ENCODE measurements at places on chromosomes 16 and 17.

DNA sequence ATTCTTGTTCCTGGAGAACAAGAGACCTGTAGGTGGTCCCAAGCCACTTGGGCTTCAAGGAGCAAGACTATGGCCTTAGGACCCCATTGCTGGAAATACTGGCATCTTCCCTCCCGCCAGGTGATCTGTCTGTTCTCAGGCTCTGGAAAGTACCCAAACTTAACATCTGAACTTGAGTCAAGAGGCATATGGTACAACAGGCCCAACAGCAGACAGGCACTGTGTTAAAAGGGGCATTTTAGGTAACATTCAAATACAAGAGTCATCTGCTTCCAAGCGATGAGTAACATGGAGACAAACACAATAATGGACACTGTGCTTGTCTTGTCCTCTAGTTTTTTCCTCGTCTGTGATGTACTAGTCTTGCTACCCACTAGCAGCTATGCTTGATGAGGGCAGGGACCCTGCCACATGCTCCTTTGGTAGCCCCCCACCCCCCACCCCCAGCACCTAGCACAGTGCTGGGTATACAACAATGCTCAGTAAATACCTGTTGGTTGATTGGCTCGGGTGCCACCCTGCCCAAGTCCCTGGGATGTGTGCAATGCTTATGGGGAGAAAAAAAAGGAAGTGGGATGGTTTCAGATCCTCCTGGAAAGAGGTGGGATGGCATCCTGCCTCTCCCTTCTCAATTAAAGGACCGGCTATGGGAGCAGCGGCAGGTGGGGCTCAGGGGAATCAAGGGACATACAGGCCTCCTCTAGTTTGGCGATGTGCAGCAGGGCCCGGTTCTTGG, 19.4 kb downstream of the CSF3 start:
- DNase-seq: no peak

DNA sequence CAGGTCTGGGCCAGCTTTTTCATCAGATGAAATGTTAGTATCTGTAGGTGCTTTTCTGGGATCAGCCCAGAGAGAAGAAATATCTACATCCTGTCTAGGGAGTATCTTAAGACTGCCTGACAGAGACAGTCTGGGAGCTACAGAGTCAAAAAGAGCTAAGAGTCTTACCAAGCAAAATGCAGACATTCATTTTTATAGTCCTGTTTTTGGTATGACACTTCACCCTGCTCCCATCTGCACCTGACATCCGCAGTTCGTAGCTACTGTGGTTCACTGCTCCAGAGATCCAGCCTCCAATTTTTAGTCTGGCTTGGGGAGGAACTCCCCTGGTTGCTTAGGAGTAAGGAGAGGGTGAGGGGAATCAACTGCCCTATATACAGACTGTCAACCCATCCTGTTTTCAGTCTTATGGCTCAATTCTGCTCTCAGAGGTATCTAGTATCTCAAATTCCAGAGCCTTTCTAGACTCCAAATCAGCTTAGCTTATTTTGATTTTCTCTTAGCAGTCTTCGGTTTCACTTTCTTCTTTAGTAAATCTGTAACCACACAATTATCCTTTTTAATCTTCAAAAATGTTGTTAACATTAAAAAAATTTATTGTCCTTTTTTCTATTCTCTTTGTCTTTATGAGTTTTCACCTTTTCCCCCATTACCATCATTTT, 97.8 kb downstream of the TMEM100 start:
- no peak for DNase-seq

- no peak for DNase-seq
Measured at GRCh38 chr16:48609652-48610029, 339 bp downstream of the N4BP1 start.

DNA sequence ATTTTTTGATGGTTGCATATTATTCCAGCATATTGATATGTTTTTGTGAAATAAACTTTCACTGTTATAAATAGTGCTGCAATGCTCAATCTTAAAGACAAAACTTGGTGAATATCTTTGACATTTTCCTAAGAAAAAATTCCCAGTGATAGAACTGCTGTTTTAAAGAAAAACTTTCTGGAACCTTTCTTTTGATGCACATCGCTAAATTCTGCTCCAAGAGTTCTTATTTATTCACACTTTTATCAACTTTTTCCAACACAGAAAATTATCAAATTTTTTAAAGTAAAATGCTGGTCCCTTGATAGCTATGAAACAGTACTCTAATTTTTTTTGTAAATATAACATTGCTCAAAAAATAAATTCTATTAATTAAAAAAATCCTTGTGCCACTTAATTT, 196.6 kb downstream of the HS3ST3A1 start:
- DNase-seq: no peak

- DNase-seq: no peak
Measured at GRCh38 chr17:78278139-78278741, 46.8 kb downstream of the TMEM235 start.

- no peak for DNase-seq
Measured at GRCh38 chr16:4683255-4684057, 9.9 kb upstream of the NUDT16L1 start.

DNA sequence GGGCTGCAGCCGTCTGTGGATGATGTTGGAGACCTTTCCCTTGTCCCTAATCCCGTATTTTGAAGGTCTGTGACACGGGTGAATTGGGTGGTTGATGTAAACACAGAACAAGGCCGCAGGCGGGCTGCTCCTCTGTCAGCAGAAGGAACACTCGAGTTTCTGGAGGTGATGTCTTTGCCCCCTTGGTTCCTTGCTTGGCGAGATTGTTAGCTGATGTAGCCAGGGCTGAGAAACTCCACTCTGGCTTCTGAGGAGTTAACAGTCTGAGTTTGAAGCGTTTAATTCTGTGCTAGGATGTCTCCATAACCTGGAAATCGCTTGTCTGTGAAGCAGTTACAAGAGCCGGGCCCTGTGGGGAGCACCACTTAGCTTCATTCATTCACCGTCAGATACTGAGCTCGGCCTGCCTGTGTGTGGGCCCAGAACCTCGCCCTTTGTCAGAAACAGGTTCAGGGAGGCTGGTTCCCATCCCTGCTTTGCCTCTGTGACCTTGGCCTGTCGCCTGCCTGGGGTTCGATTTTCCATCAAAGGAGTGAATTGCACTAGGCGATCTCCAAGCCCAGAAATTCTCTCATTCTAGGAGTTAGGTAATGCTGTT, 1.3 kb downstream of the MAPK8IP3 start:
- no peak for DNase-seq

GRCh38 chr17:19392303-19392702, 5.3 kb upstream of the MFAP4 start:
- no peak for DNase-seq

DNA sequence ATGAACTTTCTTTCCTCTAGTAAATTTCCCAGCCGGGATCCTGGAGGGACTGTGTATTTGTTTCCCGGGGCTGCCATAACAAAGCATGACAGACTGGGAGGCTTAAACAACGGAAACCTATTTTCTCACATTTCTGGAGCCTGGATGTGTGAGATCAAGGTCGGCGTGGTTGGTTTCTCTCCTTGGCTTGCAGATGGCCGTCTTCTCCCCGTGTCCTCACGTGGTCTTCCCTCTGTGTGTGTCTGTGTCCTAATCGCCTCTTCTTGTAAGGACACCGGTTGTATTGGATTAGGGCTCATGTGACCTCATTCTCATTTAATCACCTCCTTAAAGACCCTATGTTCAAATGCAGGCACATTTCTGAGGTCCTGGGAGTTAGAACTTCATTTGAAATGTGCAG, 22.0 kb upstream of the USP10 start:
- DNase-seq: no peak

GRCh38 chr16:58205276-58206036, 7.5 kb upstream of the CSNK2A2 start:
- DNase-seq: no peak

GRCh38 chr17:78368854-78369495, 9.1 kb upstream of the SOCS3 start:
- DNase-seq: no peak

- DNase-seq: no peak
Measured at GRCh38 chr16:46688101-46688653, 801 bp downstream of the VPS35 start.

GRCh38 chr17:39200070-39200879, at the start of gene RPL19:
Gene RPL19, plus strand, starts transcription at chr17:39200283. Its CDS starts 62 bp downstream, at chr17:39200345.
- DNase-seq: peak; percentile 66

GRCh38 chr16:26993511-26993910, 73.2 kb upstream of the C16orf82 start:
- DNase-seq: no peak

- no peak for DNase-seq
Measured at GRCh38 chr17:12974005-12974531, 43.8 kb downstream of the ELAC2 start.

DNA sequence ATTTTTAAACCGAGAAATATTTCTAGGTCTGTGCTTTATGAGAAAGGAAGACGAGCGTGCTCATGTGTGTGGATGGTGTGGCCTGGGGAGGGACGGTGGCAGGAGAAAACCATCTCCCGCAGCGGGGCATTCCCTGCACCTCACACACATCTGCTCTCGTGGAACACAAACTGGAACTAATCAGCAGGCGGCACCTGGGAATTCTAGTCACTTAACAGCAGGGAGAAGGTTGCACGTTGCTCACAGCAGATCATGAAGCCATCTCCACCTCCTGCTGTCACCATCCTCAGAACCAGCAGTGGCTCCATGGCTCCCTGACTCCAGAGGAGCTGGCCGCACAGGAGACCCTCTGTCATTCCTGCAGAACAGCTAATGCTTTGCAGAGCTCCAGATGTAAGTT, 35.2 kb downstream of the ADCY9 start:
- DNase-seq: no peak

DNA sequence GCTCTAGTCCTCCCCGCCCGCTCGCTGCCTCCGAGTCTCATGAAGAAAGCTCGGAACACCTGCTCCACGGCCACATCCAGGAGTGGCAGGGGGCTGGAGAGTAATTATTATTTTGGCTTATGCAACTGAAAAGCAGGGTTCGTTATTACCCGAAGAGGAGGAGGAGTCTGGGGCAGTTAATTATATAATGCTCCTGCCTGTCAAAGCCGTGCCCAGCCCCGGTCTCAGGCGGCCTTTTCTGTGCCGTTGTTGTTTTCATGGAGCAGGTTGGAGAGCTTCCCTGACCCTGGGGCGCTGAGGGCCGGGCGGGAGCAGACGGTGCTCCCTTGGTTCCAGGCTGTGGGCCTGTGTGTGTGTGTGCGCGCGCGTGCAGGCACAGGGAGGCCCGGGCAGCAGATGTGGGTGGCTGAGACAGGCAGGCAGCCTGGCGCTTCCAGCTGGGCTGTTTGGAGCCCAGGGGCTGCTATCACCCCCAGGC, 2.4 kb downstream of the JPH3 start:
- DNase-seq: no peak

- DNase-seq: no peak
Measured at GRCh38 chr17:78438271-78438691, 59.8 kb downstream of the PGS1 start.

GRCh38 chr16:86713021-86713631, 134.8 kb downstream of the FOXL1 start:
- no peak for DNase-seq

DNA sequence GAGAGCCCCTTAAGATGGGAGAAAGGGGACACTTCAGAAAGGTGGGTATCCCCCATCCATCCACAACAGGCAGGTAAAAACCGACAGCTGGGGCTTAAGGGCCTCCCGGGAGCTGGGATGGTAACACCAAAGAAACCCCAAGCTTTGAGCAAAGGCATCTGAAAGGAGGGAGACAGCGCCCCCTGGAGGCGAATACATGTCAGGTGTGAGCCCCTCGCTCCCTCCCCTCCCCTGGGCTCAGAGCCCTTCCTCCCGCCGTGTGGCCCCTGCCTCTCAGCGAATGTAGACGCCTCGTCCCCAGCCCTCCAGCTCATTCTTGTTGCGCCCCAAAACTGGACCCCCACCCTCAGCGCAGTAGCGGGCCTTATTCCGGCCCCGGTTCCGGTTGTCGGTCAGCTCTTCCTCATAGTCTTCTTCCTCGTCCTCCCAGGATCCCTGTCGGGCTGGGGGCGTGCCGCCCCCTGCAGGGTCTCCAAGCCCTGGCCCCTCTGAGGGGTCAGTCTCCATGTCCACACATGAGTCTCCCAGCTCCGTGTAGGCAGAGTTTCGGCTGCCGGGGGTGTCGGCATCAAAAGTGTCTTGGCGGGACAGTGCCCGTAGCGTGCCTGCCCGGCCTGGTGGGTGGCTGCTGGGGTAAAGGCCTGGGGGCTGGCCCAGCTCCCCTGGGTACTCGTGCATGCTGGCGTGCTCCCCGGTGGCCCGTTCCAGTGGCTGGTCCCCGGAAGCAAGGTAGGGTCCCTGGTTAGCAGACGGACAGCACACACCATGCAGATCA, 9.1 kb upstream of the ARL5C start:
- peak; percentile 69 for DNase-seq

DNA sequence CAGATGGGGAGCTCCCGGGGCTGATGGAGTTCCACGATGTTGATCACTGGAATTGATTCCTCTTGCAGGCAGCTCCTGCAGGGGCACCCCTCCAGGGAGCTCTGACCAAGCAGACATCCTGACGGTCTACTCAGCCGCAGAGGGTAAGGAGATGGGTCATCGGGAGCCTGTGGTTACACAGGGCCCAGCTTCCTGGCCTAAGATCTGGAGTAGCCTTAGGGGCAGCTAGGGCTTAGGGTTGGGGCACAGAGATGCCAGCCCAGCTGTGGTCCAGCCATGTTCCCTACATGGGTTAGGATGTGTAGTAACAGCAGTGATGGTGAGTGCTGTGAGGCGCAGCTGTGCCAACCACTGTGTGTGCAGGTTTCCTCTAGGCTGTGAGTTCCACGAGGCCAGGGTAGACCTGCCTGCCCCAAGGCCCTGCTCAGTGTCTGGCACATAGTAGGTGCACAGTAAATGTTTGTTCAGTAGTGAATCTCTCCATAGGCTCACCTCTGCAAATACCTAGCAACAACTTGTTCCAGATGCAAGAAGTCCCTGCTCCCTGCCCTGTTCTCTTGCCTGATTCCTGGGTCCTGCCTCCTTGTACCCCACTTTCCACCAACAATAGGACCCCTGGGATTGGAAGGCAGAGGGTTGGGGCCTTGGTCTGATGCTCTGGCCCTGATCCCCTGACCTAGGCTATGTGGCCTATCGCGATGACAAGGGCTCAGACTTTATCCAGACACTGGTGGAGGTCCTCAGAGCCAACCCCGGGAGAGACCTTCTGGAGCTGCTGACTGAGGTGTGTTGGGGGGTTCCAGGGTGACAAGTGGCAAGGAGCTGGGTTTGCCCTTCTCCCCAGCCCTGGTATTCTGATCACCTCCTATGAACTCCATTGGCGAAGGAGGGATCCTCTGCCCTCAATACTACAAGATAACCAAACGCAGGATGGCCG, 13.7 kb downstream of the ZNF213 start:
- no peak for DNase-seq

DNA sequence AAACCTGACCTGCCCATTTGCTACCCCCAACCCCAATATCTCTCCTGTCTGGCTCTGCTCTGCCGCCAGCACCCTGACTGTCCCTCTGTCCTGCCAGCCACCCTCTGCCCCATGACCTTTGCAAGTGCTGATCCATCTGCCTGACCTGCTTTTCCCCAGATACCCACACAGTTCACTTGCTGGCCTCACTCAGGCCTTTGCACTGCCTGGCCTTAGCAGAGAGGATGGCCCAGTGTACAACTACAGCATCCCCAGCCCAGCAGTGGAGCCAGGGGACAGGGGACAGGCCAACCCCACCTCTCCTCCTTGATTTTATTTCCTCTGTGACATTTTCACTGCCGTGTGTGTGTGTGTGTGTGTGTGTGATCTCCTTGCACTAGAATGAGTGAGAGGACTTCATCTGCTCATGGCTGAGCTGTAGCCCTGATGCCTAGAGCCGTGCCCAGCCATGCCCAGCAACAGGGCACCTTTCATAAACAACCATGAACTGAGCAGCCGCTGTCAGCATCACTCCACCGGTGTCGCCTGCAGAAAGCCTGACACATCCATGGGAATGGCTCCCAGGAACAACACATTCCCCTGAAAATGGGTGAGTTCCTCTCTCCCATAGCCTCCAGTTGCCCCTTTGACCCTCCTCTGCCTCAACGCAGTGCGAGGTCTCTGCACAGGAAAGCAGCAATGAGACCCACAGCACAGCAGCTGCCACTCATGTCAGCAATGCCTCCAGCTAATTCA, 36.0 kb upstream of the RBFOX3 start:
- no peak for DNase-seq
